Activated T-helper 1 cell treated with anti-CD3 and anti-CD28 coated beads, Interleukin-12 subunit alpha, Interleukin-12 subunit beta, Interleukin-2, Interleukin-4 antibody, amounts not matched to agents 30 ng/mL and 10 ng/mL and 1 ng/mL, durations not matched to agents 14 hours and 24 hours and 36 hours (primary cell): ENCODE measurements at places on chromosomes 5 and 9. TPM values are rescaled to one million over a fixed set of nuclear protein-coding genes. Genes with fewer than 3 reads are reported as not detected.

Gene SHC3
- not detected in 2 replicates for total RNA-seq

Gene IL7R
- 47.2 and 50.8 TPM in 2 replicates for total RNA-seq

Gene C5orf58
- total RNA-seq, result not detected in 2 replicates

GRCh38 chr5:164959761-164960160, 1454.3 kb downstream of the MAT2B start:
- no peak for DNase-seq

DNA sequence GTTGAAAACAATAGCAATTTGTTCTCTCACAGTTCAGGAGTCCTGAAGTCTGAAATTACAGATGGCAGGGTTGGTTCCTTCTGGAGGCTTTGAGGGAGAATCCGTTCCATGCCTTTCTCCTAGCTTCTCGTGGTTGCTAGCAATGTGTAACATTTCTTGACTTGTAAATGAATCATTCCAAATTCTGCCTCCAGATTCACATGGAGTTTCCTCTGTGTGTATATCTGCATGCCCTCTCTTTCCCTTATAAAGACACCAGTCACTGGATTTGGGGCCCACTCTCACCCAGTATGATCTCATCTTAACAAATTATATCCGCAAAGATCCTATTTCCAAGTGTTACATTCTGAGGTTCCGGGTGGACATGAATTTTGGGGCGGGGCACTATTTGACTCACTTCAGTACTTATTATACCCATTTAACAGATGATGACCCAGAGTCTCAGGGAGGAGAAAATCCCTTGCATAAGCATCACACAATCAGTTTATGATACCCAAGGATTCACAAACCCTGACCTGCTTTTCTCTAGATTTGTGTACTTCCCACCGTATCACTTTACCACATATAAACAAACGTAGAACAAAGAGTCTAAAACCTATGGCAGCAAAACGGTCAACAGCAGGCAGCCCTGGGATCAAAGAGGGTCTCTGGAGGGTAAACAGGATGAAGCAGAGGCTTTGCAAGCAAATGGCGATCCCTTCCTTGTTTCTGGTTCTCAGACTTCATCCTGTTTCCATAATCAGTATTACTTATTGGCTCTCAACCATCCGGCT, 93.7 kb downstream of the C9orf152 start:
- no peak for DNase-seq

GRCh38 chr5:73352649-73353230, 95.8 kb downstream of the FOXD1 start:
- no peak for DNase-seq

DNA sequence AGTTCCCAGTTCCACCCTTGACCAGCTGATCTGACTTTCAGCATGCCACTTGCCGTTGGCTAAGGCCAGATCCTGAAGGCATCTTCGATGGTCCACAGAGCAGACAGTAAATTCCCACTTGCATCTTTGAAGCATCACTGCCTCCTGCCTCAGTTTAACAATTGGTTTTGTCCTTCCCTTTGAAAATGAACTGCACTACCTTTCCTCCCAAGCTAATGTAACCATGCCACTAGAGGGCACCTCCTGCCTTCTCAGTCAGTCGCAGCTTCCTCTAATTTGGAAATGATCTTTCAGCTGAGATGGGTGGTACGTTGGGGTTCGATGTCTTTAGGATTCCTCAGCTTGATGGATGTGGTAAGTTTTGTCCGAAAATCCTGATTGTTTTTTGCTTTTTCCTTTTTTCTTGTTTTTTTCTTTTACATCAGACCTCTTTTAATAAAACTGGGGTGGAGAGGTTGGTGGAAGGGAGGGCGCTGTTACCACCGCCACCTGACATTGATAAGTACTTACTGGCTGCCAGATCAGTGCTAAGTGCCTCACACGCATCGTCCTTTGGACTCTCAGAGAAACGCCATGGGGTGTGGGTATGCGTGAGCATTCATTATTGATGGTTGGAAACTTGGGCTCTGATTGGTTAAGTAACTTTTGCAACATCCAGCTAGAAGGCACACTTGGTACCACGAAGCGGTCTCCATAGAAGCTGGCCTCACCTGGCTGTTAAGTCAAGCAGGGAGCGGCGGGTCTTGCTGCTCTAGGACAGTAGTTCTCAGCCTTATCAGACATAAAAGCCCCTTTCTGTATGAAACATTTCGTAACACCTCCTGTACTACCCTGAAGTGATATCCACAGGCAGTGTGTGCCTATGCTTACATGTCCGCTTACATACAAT, 16.9 kb downstream of the PTTG1 start:
- DNase-seq, result peak; percentile 60

DNA sequence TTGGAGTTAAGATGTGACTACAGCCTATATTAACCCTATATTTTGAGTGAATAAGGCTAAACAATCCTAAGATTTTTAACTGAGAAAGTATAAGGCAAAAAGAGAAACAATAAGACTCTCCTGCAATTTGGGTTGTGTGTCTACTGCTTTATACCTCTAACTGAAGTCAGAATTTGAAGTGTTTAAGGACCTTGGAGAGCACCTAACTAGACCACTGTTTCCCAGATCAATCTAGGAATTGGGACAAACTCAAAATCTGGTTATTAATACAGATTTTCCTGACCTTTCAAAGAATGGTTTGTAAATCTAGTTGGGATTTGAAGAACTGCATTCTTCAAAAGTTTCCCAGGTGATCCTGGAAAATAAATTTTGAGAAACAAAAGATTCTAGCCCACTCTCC, 42.1 kb downstream of the GABRA1 start:
- DNase-seq, result no peak

DNA sequence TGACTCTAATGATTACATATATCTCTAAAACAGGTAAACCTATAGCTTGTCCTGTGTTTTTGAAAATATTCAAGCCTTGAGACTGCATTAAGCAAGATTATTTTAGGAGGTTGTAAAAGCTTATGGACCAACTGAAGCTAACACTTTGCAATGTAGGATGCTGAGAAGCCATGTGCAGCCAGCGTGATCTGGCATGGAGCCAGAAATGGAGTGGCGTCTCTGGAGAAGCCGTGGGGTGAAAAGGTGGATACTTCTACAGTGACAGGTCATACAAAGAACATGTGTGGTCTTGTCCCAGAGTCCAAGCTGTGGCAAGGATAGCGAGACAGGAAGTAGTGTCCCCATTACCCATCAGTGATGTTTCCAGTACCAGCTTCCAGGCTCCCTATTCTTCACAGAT, 100.8 kb upstream of the CD180 start:
- no peak for DNase-seq

DNA sequence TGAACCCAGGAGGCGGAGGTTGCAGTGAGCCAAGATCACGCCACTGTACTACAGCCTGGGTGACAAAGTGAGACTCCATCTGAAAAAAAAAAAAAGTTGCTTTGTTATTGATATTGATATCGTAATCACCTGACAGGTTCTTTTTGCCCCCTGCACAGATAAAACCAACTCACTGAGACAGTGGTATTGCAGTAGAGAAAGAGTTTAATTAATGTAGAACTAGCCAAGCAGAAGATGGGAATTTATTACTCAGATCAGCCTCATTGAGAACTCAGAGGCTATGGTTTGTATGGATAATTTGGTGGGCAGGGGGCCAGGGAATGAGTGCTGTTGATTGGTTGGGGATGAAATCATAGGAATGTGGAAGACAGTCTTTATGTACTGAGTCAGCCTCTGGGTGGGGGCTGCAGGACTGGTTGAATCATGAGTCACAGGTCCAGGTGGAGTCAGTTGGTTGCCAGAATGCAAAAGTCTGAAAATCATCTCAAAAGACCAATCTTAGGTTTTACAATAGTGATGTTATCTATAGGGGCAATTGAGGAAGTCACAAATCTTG, 35.8 kb upstream of the MEGF10 start:
- no peak for DNase-seq

DNA sequence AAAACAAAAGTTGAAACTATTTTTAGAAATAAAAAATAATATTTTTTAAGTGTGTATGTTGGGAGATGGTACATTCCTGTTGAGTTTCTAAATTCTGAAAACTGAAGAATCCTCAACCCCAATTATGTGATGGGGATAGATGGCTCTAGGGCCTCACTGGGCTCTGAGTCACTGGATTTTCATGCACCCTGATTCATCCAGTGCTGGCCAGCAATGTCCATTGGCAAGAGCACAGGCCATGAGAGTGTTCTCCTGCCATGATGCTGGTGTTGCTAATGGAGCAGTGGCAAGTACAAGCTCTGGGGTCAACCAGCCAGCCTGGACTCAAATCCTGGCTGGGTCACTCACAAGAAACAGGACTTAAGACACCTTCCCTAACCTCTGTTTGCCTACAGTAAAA, 23.3 kb downstream of the SMIM23 start:
- DNase-seq, result no peak

GRCh38 chr5:157328277-157328912, 62.5 kb downstream of the CYFIP2 start:
- DNase-seq, result peak; percentile 46
